ENCODE measurements at places on chromosomes 5 and 9.
A peak's percentile ranks its signal among the peaks of the same experiment; 100 is the strongest.

GRCh38 chr5:97163360-97163764, 19.7 kb downstream of the RIOK2 start:
- DNase-seq, result no peak

GRCh38 chr5:134437340-134437846, 25.7 kb upstream of the CDKN2AIPNL start:
- no peak for DNase-seq

GRCh38 chr5:142853682-142854081, 83.5 kb downstream of the ARHGAP26 start:
- DNase-seq, result no peak

- no peak for DNase-seq
These were observed 157.8 kb downstream of the FGF18 start for GRCh38 chr5:171577042-171577758.

DNA sequence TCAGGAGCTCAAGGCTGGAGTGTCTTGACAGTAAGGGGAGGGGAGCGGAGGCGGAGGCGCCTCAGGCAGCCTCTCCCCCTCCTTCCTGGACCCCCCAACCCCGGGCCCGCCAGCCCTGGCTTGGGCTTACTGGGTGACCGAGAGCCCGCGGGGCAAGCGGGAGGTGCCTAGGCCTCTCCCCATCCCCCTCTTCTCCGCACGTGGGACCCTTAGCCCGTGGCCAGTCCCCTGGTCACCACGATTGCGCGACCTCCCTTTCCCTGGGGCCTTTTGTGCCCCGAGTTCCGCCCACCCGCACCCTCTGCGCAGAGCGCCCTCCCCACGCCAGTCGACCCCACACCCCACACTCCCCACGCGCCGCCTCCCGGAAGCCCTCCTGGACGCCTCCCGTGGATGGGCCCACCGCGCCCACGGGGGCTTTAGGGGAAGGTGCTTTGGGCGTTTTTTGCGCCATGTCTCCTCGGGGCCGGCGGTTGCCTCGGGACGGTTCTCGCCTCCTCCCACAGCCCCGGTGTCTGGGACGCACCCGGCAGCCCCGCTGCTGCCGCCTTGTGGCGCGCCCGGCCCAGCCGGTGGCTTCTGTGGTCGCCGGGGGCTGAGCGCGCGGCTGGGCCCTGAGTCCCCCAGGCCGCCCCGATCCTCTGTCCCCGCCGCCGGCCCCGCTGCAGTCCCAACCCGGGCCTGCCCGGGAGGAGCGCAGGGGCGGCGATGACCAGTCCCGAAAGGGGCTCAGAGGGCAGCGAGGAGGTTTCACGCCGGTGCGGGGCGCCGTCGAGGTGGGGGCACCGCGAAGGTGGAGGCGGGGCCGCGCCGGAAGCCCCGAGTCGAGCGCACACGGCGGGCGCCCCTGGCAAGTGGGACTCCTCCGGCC, 3.2 kb downstream of the TOR4A start:
- no peak for DNase-seq

DNA sequence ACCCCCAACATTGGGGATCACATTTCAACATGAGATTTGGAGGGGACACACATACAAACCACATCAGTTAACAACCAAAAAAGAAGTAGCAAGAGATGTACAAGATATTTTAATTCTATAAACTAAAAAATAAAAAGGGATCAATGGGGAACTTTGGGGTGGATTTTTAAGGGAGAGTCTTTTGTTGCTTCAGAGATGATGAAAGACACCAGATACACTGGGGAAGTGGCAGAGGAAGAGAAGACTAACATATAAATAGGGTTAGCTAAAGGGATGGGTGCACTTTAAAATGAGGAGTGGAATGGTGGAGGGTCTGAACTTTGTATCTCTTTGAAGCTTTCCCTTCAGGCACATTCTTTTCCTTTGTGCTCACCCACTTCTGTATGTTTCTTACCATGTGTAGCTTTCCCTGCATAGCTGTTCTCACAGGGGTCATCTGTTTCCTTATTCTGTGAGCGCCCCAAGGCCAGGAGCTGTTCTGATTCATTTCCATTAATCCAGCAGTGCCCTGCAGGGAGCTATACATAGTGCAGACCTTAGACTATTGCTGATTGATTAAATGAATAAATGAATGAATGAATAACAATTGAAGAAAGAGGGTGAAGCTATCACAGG, 531.6 kb upstream of the KLF4 start:
- no peak for DNase-seq

- no peak for DNase-seq
These were observed 183.8 kb upstream of the S1PR3 start for GRCh38 chr9:88807426-88807825.

- DNase-seq, result no peak
These were observed 144.2 kb upstream of the EPB41L4A start for GRCh38 chr5:112563169-112563826.

DNA sequence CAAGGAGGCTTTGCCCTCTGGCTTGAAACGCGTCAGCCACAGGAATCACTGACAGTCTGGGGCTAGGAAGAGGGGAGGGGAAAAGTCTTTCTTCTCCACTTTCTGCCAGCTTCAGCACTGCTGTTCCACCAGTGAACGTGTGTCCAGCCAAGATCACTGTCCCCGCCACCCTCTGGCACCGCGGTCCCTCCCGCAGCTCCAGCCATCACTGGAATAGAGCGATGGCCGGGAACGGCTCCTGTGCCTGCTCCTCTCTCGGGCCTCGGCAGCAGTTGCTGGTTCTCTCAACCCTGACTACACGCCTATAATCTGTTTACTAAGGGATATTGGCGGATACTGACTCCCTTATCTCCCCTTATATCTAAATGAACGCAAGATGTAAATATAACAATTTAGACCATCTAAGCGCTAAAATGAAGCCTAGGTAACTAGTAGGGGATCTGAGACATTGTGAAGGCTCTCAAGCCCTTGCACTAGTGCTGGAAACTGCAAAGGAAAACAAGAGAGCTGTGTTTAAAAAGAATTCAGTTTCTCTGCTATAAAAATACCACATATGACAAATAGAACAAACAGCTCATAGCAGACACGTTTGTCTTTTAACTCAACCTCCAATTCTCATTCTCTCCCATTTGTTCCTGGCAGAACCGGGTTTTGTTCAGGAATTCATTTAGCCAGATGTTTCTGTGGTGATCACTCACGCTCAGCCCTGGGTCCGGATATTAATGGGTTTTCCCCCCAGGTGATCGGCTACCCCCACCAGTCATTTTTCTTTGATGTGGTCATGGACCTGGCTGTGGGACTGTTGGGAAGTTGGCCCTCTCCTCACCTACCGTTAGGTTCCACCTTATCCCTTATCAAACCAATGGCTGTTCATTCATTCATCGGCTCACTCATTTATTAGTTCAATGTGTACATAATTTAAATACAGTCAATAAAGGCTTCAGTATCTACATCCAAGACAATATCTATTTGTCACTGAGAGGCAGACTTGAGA, 149.8 kb downstream of the MED10 start:
- no peak for DNase-seq

DNA sequence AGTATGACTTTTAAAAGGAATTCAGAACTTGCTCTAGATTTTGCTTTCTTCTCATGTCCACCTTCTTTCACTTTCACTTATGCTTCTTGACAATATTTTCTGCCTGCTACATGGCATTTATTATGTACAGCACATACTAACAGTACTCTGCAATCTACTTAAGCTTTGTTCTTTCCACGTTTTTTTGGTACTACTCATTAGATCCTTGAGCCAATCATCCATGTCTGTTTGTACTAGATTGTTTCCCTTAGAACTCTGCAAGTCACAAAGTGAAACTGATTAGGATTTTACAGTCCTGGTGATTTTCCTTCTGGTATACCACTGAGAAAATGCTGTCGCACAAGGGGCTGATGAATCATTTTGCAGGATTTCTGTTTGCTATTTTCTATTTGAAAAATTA, 78.3 kb downstream of the PARP8 start:
- no peak for DNase-seq

DNA sequence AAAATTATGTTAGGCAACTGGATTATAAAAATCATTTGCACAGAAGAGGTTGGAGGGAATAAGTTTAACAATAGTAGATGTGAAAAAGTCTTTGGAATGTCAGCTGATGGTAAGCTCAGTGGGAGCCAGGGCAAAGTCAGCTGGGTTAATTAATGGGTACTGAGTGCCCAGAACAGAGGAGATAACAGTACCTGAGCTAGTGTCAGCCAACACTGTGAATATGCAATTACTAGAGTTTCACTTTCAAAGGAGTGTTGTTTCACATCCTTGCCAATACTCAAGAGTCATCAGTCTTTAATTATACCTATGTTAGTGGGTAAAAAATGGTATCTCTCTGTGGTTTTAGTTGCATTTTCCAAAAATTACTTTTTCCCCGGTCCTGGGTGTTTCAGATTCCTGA, 135.1 kb downstream of the KIF4B start:
- DNase-seq, result no peak

DNA sequence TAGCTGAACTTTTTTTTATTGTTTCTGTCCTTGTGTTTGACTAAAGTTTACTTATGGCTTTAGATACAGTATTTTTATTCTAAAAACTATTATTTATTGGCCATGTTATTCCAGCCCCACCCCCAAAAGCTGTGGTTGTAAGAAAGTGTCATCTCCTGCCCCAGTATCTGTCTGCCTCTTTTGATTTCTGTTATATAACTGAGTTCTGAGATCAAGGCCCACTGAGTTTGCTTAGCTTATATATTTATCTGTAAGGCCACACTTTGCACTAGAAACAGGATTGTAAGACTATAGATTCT, 116.8 kb upstream of the TNFAIP8 start:
- DNase-seq, result no peak

GRCh38 chr5:457195-457961, 14.4 kb downstream of the EXOC3 start:
- DNase-seq, result no peak

- peak; percentile 3 for DNase-seq
These were observed 98.4 kb downstream of the LIX1 start for GRCh38 chr5:97044052-97044451.

DNA sequence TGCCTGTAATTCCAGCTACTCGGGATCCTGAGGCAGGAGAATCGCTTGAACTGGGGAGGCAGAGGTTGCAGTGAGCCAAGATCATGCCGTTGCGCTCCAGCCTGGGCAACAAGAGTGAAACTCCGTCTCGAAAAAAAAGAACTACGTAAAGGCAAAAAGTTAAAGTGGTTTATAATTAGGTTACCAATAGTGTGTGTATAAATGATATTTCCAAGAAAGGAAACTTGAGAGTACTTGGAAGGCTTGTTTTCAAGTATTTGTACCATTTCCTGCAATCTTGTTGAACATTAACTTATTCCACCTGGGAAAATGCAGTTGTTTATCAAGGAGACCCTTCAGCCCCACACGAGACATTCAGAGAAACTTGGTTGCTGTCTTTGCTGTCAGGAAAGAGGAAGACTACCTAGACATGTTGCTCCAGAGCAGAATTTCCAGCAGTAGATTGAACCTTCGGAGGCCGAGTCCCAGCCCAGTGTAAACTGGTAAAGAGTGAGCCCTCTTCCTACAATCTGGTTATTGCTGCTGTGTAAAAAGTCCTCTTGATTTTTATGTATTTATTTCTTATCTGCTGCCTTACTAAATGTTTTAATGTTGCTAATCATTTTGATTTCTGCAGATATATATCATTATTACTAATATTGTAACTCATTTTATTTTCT, 30.1 kb downstream of the STXBP1 start:
- DNase-seq, result no peak

Measured in C1 segment of cervical spinal cord (tissue), 14 donors.